ENCODE measurements at places on chromosomes 3 and 15. TPM values are rescaled to one million over a fixed set of nuclear protein-coding genes. Genes with fewer than 3 reads are reported as not detected.

- no peak for DNase-seq
Measured at GRCh38 chr3:76673171-76673570, 366.7 kb upstream of the ROBO2 start.

DNA sequence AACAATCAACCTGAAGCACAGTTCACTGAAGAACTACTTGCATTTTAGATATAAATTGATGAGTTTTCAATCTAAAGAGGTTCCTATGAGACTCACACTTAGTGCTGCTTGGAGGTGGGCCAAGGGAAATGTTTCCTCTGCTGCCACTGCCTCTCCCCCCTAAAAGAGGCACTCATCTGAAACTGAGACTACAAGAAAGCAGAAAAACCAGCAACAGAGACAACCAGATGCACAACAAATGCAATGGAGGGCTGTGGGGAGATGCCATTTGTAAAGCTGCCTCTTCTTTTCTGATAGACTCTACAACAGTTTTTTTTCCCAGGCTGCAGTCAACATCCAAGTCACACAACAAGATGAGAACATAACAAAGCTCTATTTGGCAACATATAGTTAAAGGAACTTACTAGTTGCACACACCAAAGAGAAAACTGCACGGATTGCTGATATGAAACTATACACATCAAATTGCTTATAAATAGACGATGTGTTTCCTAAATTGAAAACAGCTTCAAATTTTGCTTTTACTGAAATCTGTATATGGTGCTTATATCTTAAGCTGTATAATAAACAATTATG lies 11.0 kb downstream of the TSPAN3 start:
- DNase-seq = no peak

- no peak for DNase-seq
Measured at GRCh38 chr3:42351207-42351606, 59.2 kb downstream of the LYZL4 start.

MIX23 gene
- 12.5 TPM for total RNA-seq

- no peak for DNase-seq
Measured at GRCh38 chr15:23467110-23467600, 20.1 kb upstream of the GOLGA6L2 start.

POMGNT2 gene
- 51.6 TPM for total RNA-seq

GCNT3 gene
- not detected for total RNA-seq

- DNase-seq = no peak
Measured at GRCh38 chr3:156952011-156952410, 125.9 kb downstream of the LEKR1 start.

DNA sequence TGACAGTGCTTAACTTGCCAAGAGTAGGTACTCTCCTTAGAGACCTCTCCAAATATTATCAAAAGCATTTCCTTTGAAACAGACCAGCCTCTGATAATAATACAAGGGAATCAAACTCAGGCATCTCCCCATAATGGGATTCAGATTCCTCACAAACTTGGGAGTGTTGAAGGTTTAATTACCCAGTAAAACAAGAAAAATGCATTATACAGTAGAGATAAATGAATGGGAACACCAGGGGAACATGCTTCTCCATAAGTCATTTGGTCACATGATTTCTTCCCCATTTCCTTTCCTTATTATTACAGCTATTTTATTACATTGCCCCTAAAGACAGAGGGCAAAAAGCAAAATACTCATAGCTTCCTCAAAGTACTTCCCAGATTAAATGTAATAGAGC lies 325.0 kb upstream of the CDIN1 start:
- no peak for DNase-seq

- no peak for DNase-seq
Measured at GRCh38 chr3:146466604-146467003, 2.8 kb downstream of the PLSCR2 start.

SERPINI2 gene
- total RNA-seq = 2.0 TPM

DNA sequence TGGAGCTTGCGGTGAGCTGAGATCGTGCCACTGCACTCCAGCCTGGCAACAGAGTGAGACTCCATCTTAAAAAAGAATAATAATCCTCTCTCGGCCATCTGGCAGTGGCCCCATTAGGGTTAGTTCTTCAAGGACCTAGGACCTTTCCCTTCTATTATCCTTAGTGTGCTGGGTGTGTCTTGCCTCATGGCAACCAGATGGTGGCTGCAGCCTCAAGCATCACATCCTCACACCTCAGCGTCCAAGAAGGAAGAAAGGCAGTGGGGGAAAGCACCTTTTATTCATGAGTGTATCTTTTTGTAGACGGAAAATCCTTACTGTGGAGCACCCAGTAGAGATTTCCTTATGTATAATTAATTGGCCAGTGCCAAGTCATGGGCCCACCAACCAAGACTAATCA lies 42.7 kb upstream of the TFRC start:
- no peak for DNase-seq

GRCh38 chr3:109683746-109684145 lies 346.4 kb upstream of the DPPA4 start:
- no peak for DNase-seq

MAP2K5 gene
- total RNA-seq = 53.6 TPM
